ENCODE measurements at places on chromosomes 1 and 21.
A peak's percentile ranks its signal among the peaks of the same experiment; 100 is the strongest.

GRCh38 chr1:157785248-157785647, 8.3 kb upstream of the FCRL2 start:
- DNase-seq = no peak

- peak; percentile 46 for DNase-seq
These were observed 54.5 kb upstream of the RAP1A start for GRCh38 chr1:111565079-111565478.

- peak; percentile 73 for DNase-seq
These were observed 22.8 kb upstream of the STRIP1 start for GRCh38 chr1:110011527-110012041.

DNA sequence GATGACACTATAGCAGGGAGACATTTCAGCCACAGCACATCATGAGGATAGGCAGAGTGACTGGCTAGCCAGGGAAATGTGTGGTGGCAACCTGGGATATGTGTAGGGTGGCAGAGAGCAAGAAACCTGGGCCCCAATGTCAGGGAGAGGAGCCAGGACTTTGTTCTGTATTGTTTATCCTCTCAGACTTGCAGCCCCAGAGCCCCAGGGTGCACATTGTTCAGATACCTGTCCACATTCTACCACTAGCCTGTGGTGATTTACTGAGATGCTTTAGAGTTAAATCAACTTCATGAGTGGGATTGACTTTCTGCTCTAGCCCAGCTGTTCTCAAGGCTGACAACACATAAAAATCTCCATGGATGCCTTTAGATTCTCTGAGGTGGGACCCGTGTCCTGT, 61.5 kb downstream of the MAB21L3 start:
- DNase-seq = no peak

DNA sequence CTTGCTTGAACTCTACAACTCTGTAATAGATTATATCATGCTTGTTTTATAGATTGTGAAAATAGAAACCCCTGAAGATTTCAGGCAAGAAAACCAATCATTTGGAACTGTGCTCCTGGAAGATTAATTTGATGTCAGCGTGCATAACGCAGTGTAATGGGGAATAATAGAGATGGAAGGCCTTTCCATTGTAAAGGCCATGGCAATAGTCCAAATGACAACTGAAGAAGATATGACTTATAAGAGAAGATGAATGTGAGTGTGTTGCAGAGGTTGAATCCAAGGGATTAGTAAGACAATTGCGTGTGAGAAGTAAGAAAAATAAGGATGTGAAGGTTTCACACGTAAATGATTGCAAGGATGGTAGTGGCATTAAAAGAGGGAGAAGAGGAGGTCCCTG, 285.0 kb downstream of the DUSP10 start:
- no peak for DNase-seq

Data from MCF 10A (cell line).